ENCODE measurements at places on chromosomes 6 and 20. TPM values are rescaled to one million over a fixed set of nuclear protein-coding genes. Genes with fewer than 3 reads are reported as not detected.

DNA sequence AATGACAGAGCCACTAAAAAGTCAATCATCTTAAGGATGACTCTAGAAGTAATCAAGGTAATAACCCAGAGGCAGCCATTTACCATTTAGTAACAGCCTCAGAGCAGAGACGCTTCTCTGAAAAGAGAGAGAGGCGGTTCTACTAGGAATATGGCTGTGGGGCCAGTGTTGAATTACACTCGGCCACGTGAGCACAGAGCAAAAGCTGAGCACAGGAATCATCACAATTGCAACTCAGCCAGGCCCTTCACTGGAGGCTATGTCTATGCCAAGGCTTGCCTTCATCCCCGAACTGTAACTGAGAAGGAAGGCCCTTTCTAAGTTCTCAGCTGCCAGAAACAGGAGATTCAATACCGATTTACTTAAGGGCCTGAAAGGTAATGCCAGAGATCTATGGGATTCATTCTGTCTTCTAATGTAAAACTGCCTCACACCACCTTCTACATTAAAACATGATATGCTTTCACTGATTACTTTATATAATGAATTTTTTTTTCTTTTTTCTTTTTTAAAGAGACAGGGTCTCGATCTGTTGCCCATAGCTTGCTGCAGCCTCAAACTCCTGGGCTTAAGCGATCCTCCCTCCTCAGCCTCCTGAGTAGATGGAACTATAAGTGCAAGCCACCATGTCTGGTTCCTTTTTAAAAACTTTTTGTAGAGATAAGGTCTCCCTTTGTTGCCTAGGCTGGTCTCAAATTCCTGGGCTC is 67.6 kb downstream of the NUDT3 start:
- no peak for DNase-seq

DNA sequence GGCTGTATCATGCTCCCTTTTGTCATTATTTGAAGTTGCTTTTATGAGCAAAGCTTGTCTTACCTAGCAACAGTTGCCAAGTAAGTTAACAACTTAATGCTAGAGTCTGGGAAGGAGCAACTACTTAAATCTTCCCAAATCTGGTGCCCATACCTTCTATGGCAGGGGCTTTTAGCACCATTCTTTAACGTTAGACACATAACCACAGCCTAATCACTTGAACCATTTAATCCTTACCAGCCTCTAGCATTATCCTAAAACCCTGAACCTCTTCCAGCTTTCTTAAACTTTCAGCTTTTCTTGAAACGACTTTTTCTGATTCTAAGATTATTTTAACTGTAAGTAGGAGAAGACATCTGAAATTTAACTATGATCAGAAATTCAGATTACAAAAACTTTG is at the start of gene C6orf163:
C6orf163 (plus strand) TSS at position 83 of the 400 bp plus-strand sequence; CDS start at position 370, 287 bp downstream.
- DNase-seq, result no peak

DNA sequence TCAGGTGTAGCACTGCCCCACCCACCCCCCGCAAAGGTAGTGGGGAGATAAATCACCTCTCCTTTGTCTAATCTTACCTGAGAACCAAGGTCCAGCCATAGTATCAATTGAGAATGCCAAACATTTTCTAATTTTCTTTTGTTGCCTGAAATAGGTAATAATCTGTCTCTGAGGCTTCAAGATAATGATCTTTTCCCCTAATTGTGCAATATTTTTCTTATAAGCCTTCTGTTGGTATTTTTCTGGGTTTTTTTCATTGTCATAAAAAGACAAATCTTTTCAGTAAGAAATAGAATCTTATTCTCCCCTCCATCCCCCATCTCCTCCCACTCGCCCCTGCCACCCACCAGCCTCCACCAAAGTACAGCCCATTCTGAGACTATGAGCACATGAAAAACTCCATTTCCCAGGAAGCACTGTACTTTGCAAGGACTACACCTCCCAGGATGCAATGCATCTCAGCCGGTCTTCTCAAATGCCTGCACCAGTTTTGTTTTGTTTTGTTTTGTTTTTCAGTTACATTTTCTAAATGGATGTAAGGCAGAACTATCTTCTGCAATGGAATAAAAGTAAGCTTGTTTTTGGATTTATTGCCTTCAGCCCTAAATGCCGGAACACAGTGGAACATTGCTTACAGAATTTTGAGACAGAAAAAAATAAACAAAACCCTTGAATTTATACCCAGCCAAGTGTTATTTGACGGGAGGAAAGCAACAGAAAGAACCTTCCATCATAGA is 268.0 kb downstream of the TFAP2A start:
- peak; percentile 32 for DNase-seq

DNA sequence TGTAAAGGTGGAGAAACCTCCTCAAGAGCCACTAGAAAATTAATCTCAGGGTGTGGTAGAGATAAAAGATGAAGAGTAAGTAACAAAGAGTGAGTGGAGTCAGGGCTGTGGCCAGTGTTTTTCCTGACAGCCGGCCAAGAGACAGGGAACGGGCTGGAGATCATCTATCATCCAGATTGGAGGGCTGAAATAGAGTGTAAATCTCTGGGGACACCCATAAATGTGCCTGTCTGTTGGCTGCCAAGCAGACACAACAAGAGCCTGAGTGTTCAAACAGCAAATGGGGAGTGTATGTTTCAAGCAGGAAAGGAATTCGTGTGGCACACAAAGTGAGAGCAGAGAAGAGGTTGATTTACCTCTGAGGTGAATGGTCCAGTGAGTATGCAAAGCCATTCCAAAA is 326.4 kb upstream of the KHDRBS2 start:
- no peak for DNase-seq

DNA sequence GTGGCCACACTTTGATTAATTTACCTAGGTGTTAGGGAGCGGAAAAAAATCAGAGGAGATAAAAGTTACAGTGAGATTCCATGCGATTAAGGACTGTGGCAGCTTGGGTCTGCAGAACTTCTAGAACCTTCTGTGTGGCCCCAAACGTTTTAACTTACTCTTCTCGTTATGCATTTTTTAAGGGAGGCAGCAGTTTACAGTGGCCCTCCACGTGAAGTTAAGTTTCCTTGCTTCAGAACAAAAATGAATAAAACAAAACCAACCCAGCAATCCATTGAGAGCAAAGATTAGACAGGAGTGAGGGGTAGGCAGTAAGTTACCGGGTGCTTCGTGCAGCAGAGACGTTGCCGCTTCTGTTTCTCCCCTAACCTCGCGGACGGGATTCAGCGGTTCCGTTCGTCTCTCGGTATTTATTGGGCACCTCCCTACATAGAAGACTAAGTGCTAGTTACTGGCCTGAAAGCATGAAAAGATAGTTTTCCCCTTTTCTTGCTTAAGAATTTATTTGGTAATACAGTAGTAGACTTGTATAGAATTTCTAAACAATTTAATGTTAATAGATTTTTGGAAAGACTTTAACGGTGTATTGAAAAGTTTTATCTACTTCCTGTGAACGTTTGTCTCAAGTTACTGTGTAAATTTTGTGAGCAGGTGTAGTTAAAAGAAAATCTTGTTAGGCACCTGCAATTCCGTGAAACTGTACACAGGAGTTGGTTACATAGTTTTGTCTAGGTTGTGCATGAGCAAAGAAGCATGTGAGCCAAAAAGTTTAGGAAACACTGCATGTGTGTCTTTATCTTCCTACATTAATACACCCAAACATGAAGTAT is 1.1 kb downstream of the BAG2 start:
- DNase-seq, result no peak

GRCh38 chr20:33444797-33445560 is 1.4 kb upstream of the SNTA1 start:
- DNase-seq, result no peak

DNA sequence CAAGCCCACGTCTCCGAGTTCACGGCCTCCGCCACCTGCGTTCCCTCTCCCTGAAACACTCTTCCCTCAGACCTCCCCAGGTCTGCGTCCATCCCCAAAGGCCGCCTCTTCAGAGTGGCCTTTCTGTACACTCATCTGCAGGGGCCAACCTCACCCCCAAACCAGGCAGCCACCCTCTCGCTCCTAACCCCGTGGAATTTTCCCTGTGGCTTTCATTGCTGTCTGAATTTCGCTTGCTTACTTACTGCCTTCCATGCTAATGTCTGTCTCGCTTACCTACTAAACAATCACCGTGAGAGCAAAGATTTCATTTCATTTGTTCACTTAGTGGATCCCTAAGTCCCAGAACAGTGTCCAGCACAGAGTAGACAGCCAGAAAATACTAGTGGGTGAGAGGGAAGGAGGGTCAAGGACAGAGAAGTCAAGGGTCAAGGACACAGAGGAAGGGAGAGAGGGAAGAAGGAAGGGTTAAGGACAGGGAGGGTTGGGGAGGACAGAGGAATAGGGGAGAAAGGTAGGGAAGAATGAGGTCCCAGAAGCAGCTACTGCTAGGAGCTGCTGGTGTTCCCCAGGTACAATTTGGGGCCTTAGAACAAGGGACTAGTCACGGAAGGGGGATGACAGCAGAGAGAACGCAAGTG is 114.7 kb downstream of the NFATC2 start:
- no peak for DNase-seq

DNA sequence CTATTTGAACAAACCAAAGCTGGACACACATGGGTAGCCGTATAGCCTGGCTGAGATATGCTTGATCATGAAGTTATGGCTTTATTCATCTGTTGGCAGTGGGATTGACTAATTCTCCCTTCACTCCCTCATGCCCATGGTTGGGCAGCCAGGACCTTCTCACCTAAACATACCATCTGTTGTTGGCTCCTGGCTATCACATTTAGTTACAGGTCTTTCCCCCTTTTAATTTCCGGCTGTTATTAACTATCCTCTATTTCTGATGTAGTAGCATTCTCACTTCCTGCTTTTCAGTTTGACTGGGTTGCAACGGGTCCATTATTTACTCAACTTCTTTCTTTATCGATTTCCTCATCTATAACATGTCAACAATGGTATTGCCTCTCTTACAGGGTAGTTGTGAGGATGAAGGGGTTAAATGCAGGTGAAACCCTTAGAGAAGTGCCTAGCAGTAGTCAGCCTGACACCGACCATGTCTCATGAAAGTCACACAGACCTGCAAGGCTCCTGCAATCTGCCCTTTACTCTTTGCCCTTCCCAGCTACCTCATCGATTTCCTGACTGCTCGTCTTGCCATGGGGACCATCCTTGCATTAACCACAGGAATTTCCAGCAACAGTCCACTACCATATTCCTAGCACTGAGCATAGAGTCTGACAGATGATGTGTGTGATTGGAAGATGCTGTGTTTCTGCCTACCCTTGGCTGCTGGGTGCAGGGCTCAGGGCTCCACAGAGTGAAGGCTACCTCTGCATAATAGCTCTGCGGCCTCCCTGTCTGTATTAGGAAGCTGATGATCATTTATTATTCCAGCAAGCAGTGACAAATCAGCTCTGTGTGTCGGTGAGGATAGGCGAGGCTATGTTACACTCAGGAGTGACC is 42.2 kb downstream of the PPP1R14C start:
- no peak for DNase-seq

DNA sequence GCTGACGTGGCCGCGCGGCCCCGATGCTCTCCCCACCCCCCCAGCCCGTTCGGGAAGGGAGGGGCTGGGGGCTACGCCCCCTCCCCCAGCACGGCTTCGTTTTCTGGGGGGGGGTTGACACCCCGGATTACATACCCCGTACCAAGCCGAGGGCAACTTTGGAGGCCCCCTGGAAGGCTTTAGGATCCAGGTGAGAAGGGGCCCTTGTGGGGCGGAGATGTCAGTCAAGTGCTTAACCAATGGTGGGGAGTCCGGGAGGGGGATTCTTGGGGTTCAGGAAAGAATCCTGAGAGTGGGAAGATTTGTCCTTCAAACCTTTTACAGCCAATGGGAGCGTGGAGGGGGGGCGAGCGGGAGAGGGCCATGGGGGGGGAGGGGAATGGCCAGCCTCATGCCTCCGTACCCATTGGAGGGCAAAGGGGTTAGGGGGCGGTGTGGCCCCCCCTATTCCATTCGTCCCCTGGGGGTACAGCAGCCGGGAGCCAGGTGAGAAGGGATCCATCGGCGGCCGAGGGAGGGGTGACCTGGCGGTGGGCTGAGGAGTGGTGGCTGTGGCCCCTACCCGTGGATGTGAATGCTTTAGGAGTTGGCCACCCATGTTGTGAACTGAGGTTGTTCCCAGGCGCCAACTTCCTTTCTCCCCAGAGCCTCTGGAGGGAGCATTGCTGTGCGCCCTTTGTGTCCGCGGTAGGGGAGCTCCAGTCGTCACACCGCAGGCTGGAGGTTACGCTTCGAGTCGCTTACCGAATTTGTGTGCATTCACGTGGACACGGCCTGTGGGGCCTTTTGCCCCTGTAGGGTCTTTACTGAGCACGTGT is 682 bp downstream of the BRD2 start:
- peak; percentile 78 for DNase-seq

GRCh38 chr20:14012671-14013070 is 17.4 kb downstream of the MACROD2 start:
- DNase-seq, result no peak

- no peak for DNase-seq
Measured at GRCh38 chr6:26383624-26384417, 913 bp downstream of the BTN2A2 start.

DNA sequence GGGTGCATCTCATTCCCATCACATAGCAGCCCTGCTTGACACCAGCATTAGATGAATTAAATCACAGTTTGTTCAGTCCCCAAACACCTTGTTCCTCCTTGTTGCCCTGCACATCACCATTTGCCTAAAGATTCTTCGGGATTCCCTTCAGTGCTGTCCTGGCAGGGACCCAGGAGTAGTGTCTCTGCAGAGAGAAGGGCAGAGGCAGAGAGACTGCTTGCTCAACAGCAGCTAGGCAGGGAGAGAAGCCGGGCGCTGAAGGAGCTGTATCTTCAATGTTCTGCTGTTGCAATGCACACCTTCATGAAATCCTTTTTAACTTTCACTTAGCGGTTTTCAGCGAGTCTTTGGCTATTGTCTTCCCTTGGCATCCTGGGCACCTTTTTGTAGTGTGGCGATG is 362.9 kb downstream of the FARS2 start:
- no peak for DNase-seq

DNA sequence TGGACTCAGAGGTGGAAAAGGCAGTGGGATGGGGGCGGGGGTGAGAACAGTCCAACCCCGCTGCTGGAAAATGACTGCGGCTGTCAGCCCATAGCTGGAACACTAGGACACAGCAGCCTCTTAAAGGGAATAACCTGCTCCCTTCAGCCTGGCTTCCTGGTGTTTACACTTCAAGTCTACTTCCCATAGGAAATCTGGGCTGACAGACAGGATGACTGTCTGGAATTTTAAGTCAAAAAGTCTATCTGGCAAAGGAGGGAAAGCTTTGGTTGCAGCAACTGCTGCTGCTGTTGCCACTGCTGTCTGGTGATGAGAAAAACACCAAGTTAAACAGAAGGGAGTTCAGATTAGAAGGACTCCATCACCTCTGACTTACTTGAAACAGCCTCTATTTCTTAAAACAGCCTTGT is 44.9 kb downstream of the TNFRSF21 start:
- no peak for DNase-seq

GRCh38 chr6:126066053-126067048 is 80.0 kb downstream of the TRMT11 start:
- DNase-seq, result no peak

- no peak for DNase-seq
Measured at GRCh38 chr20:57663681-57664451, 43.6 kb upstream of the ZBP1 start.

Gene ABHD16B
- total RNA-seq, result not detected

Gene TNFRSF6B
- not detected for total RNA-seq

Gene TAP2
- 2.4 TPM for total RNA-seq

Gene FAM217A
- total RNA-seq, result not detected

Gene ZSCAN12
- 18.8 TPM for total RNA-seq

Gene CCR6
- total RNA-seq, result not detected

Gene PRKN
- total RNA-seq, result 6.1 TPM

Gene BPI
- under 0.01 TPM for total RNA-seq
